ENCODE measurements at places on chromosomes 2 and 18. TPM values are rescaled to one million over a fixed set of nuclear protein-coding genes. Genes with fewer than 3 reads are reported as not detected.

Gene GNAL
- total RNA-seq, result 0.22 TPM

Gene DSG4
- not detected for total RNA-seq

Gene CPO
- total RNA-seq, result not detected

Gene NPAS2
- total RNA-seq, result not detected

DNA sequence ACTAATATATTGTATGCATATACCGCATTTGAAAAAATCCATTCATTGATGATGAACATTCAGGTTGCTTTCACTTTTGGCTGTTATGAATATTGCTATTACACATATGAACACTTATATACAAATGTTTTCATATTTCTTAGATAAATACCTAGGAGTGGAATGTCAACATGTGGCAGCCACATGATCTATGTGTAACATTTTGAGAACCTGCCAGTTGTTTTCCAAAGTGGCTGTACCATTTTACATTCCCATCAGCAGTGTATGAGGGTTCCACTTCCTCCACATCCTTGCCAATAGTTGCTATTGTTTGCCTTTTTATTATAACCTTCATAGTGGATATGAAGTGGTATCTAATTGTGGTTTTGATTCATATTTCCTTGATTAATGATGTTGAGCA, 40.5 kb downstream of the CCDC85A start:
- no peaks in the 10 kb centered on the region for H3K27me3 ChIP-seq
- DNase-seq, result no peak
- H3K4me3 ChIP-seq, result no peak overlapping the region
- H3K27ac ChIP-seq, result no peak overlapping the region

GRCh38 chr2:208186465-208186864, 3.4 kb downstream of the C2orf80 start:
- no peaks in the 10 kb centered on the region for H3K36me3 ChIP-seq
- H3K4me3 ChIP-seq, result no peak overlapping the region
- H3K27me3 ChIP-seq, result peaks cover 21% of the 10 kb centered on the region
- no peak overlapping the region for H3K27ac ChIP-seq

- no peak overlapping the region for H3K27ac ChIP-seq
- H3K4me1 ChIP-seq, result peaks cover 6% of the 10 kb centered on the region
- DNase-seq, result no peak
- H3K4me3 ChIP-seq, result no peak overlapping the region
Observed at GRCh38 chr2:208062113-208062512, 36.8 kb upstream of the PLEKHM3 start.

GRCh38 chr18:48599391-48599790, 60.6 kb downstream of the CTIF start:
- DNase-seq, result no peak
- no peaks in the 10 kb centered on the region for H3K4me1 ChIP-seq
- H3K36me3 ChIP-seq, result no peaks in the 10 kb centered on the region
- no peak overlapping the region for H3K4me3 ChIP-seq
- H3K27ac ChIP-seq, result no peak overlapping the region
- no peaks in the 10 kb centered on the region for H3K27me3 ChIP-seq
